Stimulated activated CD8-positive, alpha-beta memory T cell treated with anti-CD3 and anti-CD28 coated beads, Interleukin-4, amount 100 ng/mL, for 1 hour (primary cell): ENCODE measurements at places on chromosomes 16 and 17.

DNA sequence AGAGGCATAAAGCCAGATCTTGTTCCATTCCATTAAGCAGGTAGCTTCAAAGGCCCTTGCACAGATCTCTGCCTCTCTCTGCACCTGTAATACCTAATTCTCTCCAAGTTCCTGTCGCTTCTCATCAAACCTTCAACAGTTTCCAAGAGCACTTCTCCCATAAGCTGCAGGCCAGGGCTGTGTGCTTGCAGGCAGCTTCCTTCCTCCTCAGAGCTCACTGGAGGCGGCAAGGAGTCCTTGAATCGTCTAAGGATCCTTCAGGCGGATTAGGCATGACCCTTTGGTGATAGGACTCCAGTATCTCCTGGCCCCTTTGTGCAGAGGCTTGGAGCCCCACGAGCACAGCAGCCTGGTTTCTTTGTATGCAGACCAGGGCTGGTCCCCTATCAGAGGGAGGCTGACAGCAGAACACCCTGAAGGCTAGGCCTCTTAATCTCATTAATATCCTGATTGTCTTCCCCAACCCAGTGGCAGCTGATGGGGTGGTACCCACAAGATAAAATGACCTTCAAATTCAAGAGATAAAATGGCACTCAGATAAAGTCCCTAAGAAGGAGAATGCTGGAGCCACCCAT lies 19.8 kb downstream of the HNF1B start:
- DNase-seq, result no peak

- DNase-seq, result no peak
Observed at GRCh38 chr17:27368151-27368795, 74.4 kb downstream of the WSB1 start.

- DNase-seq, result no peak
Observed at GRCh38 chr17:30369995-30370394, 8.7 kb upstream of the CPD start.

GRCh38 chr16:17775061-17775460 lies 304.3 kb upstream of the XYLT1 start:
- no peak for DNase-seq

DNA sequence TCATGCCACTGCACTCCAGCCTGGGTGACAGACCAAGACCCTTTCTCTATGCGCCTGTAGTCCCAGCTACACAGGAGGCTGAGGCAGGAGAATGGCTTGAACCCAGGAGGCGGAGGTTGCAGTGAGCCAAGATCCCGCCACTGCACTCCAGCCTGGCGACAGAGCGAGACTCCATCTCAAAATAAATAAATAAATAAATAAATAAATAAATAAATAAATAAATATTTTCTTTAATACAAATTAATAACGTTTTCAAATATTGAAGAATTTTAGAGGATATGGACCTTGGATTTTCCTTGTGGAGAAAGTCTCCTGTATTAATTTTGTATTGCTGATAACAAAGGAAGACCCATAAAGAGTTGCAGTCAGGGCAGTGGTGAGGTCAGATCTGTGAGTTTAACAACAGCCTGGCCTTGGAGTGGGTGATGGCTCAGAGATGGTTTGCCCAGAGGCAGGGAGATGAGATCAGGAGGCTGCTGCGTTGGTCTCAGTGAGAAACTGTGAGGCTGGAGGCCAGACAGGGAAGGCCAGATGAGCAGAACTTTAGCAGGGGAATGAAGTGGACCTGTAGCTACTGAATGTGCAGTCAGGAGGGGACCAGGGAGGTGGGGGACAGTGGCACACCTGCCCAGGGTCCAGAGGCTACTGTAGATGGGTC lies 4.4 kb upstream of the ASGR1 start:
- no peak for DNase-seq

DNA sequence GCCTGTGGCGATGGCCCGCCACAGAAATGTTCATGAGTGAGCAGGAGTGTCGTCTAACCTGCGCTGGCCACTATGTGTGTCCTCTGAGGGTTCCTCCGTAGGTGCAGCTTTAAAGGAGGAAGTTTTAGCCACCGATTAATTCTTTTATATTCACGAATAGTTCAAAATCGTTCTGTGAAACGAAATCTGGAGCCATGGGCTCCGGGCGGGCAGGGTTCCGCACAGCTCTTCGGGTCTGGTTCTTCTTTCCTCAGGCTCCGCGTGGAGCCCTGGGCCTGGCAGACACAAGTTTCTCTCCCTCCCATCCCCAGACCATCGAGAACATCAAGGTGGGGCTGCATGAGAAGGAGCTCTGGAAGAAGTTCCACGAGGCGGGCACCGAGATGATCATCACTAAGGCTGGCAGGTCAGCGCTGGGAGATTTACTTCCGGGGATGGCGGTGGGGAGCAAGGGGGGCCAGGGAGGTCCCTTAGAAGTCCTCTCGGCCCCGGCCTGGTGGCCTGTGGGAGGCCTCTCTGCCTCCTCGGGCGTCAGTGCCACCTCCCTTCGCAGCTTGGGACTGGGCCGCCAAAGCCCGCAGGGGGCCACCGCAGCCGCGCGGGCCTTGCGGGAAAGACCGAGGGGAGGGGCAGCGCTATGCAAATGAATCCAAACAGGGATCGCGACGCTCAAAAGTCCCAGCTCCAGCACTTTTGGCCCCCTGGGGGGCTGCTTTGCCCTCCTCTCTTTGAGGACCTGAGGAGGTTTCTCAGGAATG lies 5.2 kb downstream of the TBX4 start:
- no peak for DNase-seq

- no peak for DNase-seq
Observed at GRCh38 chr17:64635647-64636305, 26.3 kb downstream of the SMURF2 start.

DNA sequence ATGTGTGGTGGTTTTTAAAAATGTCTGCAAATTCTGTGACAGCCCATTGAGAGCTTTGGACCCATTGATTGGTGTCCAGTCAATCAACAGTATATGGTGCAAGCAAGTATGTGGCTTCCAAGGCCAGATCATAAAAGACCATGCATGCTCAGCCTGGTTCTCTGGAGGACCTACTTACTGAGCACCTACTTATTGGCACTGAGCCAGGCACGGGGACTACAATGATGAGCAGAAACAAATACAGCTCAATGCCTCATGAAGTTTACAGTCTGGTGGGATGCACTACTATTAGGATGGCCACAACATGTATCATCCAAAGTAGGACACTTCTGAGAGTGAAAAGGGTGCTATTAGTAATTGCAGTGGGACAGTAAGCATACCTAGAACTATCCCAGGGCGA lies 7.2 kb upstream of the EMP2 start:
- DNase-seq, result no peak

GRCh38 chr16:83200005-83200779 lies 573.4 kb downstream of the CDH13 start:
- no peak for DNase-seq

DNA sequence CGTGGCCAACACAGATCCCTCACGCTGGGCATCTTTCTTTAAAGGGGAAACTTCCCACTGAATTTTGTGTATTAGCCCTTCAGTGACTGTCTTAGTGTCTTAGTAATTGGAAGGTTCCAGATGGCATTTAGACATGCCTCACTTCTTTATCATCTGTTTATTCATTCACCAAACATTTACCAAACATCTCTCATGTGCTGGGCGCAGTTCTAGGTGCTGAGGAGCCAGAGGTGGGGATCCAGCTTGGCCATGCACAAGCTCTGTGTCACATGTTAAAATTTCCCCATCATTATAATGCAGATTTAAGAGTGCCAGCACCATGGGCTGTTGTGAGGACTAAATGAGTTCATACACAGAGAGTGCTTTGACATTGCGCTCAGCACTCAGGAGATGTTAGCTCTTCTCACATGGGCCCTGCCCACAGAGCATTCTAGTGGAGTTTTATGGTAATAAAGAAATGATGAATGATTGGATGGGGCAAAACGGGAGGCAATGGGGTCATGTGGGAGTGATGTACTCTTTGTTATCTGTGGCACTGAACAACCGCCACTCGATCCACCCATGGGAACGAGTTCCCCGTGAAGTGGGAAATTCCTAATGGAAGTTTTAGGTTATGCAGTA lies 119.7 kb downstream of the SNX29 start:
- no peak for DNase-seq

GRCh38 chr16:69706256-69706974 lies 19.9 kb downstream of the NQO1 start:
- no peak for DNase-seq

DNA sequence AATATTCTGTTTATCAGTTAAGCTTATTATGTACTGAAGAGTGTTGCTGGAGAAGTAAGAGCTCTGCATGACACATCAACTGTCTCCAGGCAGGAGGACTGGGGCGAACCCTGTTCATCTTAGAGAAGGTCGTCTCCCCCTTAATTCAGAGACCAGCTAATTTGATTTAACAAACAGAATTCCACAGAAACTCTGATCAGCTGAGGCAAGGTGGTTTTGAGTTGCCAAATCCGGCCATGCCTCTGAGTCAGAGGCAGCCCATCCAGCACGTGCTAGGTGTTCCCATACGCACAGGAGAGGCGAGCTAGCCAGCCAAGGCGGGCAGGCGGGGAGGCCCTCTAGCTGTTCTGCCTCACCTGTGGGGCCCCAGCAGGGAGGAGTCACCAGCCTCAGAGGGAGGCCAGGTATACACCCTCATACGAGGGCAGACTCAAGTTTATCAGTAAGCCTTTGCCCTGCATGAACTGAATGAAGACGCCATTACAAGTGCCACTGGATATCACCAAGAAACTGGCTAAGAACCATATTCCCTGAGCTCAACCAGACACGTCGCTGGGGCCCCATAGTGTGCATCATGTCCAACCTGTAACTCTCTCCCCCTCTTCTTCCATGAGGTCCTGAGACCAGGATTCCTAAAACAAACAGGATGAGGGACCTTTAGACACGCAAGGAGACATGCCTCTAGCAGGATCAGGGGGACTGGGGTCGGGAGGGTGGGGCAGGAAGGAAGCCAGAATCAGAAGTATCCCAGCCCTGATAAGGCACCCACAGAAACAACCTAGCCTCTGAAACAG lies 25.7 kb downstream of the STAT5A start:
- DNase-seq, result no peak

DNA sequence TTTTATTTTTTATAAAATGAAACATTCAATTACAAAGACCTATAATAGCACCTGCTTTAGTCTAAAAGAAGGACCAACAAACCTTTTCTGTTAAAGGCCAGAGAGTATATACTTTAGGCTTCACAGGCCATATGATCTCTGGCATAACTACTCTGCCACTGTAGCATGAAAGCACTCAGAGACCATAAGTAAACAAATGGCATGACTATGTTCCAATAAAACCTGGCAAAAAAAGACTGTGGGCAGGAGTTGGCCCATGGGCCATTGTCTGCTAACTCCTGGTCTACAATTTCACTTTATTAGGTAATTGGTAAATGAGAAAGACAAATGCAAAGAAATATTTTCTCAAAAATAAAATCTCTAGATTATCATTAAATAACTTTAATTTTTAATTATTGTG lies 14.9 kb downstream of the CEP112 start:
- DNase-seq, result no peak

GRCh38 chr16:3321816-3322215 lies 16.5 kb downstream of the ZNF75A start:
- no peak for DNase-seq

GRCh38 chr16:47636501-47637099 lies 175.5 kb downstream of the PHKB start:
- no peak for DNase-seq

- DNase-seq, result no peak
Observed at GRCh38 chr16:86946396-86946795, 368.0 kb downstream of the FOXL1 start.

DNA sequence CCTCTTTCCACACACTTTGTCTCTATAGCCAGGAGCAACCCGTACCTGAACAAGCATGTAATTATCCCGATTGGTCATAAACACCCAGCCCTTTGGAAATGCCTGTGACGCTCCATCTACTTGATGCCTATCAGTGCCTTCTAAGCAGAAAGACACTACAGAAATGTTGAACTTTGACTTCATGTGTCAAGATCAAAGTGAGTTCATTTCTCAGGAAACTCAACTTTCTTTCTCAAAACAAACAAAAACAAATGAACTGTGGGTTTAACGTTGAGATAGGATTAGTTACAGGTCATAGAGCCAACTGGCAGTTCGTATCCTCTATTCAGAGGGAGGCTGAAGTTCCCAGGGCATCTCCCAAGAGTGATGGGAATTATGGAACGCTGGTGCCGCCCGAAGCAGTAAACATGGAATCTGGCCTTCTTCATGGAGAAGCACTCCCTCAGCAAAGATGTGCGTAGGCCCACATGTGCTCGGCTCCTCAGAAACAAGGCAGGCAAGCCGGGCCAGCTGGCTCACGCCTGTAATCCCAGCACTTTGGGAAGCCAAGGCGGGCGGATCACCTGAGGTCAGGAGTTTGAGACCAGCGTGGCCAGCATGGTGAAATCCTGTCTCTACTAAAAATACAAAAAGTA lies 9.5 kb downstream of the SLC6A4 start:
- no peak for DNase-seq

GRCh38 chr17:77675411-77675810 lies 283.1 kb upstream of the TNRC6C start:
- DNase-seq, result no peak

DNA sequence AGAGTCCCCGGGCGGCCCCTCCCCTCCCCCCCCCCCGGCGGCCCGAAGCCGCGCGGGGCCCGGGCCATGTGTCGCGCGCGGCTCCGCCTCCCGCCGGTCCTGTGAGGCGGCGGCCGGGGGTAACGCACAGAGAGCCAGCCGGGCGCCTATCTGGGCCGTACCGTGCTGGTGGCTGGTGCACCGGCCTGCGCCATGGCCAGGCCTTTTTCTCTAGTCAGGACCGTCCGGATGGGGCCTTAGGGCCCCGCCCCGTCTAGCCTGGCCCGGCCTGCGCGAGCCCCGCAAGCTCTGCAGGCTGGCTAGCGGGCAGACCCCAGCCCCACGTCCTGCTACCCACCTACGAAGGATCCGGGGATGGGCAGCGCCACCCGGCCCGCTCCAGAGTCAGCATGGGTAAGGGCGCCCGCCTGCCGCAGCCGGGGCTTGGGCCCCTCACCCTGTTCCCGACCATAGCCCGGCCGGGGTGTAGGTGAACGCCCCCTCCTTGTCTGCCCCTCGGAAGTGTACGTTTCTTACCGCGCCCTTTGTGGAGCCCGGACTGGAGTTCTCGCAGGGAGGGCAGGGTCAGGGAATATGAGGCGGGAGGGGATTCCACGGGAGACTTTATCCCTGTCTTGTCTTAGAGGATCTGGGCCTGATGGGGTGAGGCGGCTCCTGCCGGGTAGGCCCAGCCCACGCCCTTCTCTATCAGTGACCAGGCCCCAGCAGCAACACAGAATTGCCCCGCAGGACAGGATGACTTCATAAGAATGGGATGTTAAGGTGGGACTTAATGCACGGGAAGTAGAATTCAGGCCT lies at the start of gene CENPT:
TSS of gene CENPT (minus strand) at position 630 of the 798 bp plus-strand sequence. CDS start 13,834 bp downstream, outside the sequence.
- DNase-seq, result no peak
